AG04449 (cell line): ENCODE measurements at places on chromosomes 7 and 10.

- no peak for DNase-seq
Observed at GRCh38 chr7:44587843-44588711, 6.0 kb upstream of the TMED4 start.

DNA sequence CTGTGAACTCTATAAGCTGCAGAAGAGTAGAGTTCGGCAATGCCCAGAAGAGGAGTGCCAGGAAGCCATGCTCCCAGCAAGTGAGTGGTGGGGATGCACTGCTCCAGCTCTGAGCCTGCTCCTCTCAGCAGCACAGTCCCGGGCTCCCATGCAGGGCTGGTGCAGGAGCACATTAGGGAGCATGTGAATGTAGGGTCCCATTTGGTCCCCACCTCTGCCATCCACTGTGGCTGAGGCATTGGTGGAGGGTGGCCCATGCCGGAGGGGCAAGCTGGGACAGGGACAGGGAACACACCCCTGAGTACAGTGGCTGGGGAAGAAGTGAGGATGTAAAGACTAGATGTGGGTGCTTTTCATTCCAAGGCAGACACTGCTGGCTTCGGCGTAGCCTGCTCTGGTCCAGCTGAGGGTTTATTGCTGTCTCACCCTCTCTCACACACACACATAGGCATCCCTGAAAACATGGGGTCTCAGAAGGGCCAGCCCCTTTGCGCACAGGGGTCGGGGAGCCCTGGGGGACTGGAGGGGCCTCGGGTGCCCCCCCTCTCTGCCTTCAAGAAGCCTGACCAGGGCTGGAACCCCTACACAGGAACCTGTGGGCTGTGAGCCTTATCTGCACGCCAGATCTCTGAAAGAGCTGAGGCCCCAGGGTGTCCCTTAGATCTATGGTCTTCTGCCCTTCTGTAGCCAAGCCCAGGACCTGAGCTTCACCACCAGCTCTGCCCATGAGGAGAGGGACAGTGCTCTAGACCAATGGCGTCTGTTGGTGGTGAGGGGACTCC, 341.0 kb downstream of the TCERG1L start:
- DNase-seq = no peak

DNA sequence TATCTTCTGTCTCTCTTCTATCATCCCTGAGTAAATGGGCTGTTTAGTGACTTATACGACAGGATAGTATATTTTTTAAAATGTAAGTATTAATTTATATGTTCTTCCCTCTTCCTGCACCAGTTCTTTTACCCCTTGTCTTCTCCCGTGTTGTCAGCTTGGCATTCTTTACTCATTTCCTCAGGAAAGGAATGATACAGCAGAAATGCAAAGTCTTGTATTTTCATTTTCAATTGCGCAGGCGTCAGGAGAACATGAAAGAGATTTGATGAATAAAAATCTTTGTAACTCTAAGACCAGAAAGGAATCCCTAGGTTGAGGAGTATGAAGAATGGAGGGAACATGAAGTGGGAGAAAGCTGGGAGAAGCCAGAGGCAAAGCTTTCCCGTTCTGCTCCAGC, 18.8 kb upstream of the VPS41 start:
- DNase-seq = no peak

- no peak for DNase-seq
Observed at GRCh38 chr10:113171662-113172061, 221.6 kb downstream of the TCF7L2 start.

DNA sequence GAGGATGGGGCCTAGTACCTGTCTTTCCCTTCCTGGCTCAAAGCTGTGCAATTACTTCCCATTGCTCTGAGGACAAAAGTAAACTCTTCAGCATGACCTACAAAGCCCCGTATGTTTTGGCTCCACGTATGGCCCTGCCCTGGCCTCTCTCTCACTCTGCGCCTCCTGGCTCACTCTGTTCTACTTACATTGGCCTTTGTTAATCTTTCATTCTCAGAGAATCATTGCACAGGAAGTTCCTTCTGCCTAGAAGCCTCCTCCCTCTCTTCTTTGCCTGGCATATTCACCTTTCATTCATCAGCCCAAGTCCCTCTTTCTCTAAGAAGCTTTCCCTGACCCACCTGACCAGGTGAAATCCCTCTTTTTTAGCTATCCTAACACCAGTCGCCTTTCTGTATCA, 23.9 kb downstream of the LIPM start:
- DNase-seq = no peak

DNA sequence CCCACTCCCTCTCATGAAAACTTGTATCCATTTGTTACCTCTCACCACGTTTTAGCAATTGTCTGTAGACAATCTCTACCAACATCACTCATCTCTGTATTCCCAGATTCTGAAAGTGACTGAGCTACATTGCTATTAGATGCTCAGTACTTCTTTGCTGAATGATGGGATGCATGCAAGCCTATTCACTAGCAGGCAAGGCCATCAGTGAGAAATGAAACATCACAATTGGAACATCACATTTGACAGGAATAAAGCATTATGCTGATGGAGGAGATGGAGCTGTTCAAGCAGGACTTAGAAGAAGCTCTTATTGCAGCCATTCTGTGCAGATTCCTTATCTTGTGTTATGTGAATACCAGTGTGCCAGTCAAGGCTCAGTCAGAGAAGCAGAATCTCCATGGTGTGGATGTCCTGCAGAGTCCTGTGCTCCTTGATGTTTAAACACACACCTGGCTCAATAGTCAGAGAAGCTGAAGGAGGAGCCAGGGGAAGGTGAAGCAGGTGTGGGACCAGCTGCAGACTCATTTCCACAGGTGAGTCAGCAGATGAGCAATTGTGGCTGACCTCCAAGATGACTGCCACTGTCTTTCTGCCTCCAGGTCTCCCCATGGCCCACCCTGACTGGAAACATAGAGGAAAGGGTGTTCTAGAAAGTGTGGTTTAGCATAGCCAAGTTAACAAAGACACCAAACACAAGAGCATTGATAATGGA, 965.5 kb downstream of the GRID1 start:
- no peak for DNase-seq

- peak; percentile 88 for DNase-seq
Observed at GRCh38 chr7:32163141-32163806, 93.1 kb upstream of the PDE1C start.

- no peak for DNase-seq
Observed at GRCh38 chr7:149884541-149884940, 10.8 kb downstream of the ATP6V0E2 start.

DNA sequence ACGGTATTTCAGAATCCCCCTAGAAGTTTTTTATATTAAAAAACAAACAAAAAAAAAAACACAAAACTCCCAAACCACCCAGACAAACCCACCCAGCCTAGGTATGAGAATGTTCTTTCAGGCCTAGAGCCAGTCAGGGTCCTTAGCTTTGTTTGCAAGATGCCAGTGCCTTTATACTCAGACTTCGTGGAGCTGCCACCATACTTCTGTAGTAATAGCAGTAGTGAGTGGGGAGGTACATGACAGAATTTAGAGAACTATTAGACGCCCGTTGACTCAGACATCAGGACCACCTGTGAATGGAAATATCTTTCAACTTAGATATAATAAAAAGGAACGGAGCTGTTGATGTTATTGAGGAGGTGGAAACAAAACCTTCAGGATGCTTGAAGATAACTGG, 138.2 kb upstream of the MKLN1 start:
- no peak for DNase-seq

- peak; percentile 10 for DNase-seq
Observed at GRCh38 chr7:144437370-144438191, 34.1 kb upstream of the NOBOX start.

DNA sequence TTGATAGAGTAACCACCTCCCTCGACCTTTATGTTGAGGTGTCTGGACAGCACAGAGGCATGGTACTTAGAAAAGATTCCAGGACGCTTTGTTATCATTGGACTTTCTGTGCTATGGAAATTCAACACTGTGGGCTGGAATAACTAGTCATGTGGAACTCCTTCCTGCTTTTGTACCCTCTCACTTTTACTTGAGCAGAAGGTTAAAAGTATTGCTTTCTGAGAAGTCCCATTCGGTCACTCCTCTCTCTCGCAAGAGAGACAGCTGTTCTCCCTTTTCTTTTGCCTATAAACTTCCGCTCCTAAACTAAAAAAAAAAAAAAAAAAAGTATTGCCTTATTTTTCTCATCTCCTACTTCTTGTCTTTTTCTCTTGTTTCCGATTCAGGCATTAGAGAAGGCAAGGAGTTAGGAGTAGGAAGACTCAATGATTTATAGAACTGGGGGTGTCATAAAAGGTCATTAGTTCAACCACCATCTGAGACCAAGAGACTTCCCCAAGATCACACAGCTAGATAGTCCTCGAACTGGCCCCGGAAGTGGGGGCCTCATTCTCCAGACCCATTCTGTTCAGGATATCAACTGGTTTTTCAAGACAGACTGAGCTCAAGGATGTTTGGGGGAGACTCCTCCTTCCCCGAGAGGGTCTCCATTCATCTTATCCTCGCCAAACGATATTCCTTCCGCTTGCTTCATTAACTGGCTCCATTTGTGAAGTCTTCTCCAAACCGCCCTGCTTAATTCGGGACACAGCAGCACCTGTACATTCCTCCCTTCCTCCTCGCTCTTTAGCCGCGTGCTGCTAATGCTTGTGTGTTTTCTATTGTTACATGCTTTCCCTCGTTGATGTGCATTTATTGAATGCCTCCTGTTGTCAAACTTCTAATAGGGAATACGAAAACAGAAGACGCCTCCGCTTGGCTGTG, 995 bp upstream of the INPP5F start:
- no peak for DNase-seq
